ENCODE measurements at places on chromosomes 4 and X.

- no peak for DNase-seq
These were observed 21.0 kb downstream of the MSN start for GRCh38 chrX:65688403-65688871.

- DNase-seq, result no peak
These were observed 519.2 kb upstream of the DIPK2B start for GRCh38 chrX:45719751-45720501.

- DNase-seq, result no peak
These were observed 143.1 kb upstream of the SMAD1 start for GRCh38 chr4:145338568-145338967.

DNA sequence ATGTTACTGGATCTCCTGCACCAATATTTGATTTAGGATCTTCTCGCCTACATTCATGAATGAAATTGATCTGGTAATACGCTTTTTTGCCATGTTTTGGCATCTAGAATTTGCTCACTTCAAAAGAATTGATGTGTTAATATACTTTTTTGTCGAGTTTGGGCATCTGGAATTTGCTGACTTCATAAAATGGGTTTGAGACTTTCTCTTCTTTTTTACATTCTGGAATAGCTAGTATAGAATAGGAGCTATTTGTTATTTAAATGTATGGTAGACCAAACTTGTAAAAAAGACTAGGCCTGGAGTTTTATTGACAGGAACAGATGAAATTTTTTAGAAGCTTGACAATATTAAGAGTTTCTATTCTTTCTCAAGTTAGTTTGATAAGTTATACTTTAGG lies 404.9 kb upstream of the TENM3 start:
- no peak for DNase-seq

GRCh38 chr4:169207436-169208089 lies 63.2 kb downstream of the SH3RF1 start:
- DNase-seq, result no peak

DNA sequence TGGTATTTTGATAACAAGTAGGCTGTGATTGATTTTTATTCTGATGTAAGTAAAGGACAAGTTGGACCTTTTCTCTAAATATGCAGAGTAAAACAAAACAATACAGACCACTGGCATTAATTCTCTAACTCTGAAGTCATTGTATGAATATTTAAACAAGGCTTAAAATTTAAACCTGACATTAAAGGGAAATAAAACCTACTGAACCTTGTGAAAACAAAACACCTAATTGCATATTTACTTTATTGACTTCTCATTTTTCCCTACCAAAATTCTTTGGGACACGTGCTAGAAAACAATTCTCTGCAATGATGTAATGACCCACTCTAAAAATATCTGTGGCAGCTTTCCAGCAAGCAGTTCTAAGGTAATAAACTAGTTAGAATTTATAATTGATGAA lies 369.7 kb upstream of the TRAM1L1 start:
- no peak for DNase-seq

DNA sequence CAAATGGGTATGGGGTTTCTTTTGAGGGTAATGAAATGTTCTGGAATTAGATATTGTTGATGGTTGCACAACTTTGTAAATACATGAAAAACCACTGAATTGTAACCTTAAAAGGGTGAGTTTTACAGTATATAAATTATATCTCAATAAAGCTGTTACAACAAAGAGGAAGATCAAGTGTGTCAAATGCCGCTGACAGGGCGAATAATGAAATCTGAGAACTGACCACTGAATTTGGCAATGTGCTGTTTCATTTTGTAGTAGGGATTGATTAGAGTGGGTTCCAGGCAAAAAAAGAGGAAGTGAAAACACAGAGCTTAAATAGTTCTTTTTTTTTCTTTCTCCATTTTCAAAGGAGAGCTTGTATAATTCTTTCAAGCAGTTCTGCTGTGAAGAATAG lies 161.1 kb upstream of the NAP1L5 start:
- DNase-seq, result no peak

GRCh38 chr4:11151500-11151899 lies 277.2 kb downstream of the HS3ST1 start:
- DNase-seq, result no peak

GRCh38 chr4:36280555-36280954 lies 861 bp upstream of the DTHD1 start:
- no peak for DNase-seq

GRCh38 chrX:153844509-153845082 lies 14.3 kb upstream of the PDZD4 start:
- no peak for DNase-seq

GRCh38 chrX:9341291-9342201 lies 123.3 kb upstream of the TBL1X start:
- peak; percentile 26 for DNase-seq

DNA sequence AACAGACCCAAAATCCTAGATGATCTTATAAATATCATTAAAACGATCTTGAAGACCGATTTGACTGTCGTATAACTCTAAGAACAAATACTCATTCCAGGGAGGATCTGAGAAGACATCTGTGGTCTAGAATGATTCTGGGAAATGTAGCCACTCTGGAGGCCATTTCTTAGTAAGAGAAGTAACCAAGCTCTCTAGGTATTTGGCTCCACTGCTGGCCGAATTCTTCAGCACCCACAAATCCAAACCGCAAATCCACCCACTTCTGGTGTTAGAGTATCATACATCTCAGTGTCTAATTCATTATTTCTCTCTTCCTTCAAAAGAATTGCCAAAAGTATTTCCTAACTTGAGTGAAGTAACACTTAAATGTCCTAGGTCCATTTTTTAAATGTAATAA lies 23.9 kb downstream of the KLHL5 start:
- no peak for DNase-seq

GRCh38 chr4:119471259-119471658 lies 149.3 kb upstream of the FABP2 start:
- no peak for DNase-seq

GRCh38 chr4:139866276-139866962 lies 200.8 kb downstream of the MGST2 start:
- no peak for DNase-seq

GRCh38 chr4:139584784-139585183 lies 28.8 kb upstream of the SETD7 start:
- no peak for DNase-seq

- DNase-seq, result no peak
These were observed 310.0 kb downstream of the PRR32 start for GRCh38 chrX:127129510-127129909.

GRCh38 chr4:95500361-95500760 lies 48.4 kb downstream of the UNC5C start:
- no peak for DNase-seq

DNA sequence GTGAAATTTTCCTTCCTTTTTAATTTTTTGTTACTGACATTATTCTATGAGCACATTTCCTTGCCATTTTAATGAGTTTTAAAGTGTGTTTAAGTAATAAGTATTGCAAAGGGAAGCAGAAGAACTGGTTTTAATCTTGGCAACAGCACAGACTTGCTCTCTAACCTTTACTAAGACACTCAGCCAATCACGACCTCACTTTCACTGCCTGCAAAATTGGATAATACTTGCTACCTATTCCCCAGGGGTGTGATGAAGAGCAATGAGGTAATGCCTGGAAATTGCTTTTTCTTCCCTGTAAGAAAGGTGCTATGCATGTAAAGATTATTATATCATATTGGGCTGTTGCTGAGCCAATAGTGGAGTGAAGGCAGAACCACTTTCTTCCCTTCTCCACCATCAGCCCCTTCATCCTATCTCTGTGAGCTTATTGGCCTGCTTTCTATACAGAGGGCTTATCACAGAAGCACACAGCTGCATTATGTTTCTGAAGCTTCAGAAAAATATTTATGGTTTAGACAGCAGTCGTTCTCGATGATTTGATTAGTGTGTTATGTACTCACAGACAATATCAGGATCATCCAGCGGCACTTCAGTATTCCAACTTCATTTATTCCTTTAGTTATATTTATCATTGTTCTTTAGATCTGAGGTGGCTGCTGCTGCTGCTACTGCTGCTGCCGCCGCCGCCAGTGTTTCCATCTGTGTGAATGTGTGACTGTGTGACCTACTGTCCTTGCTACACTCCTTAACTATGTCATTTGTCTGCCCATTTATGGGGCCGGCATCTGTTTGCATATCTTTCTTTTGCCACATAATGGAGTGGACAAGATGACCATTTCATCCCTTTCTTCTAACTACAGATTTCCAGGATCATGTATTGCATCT lies 255.1 kb downstream of the C4orf33 start:
- DNase-seq, result no peak

GRCh38 chr4:69831646-69832325 lies 28.2 kb downstream of the SULT1E1 start:
- DNase-seq, result no peak

DNA sequence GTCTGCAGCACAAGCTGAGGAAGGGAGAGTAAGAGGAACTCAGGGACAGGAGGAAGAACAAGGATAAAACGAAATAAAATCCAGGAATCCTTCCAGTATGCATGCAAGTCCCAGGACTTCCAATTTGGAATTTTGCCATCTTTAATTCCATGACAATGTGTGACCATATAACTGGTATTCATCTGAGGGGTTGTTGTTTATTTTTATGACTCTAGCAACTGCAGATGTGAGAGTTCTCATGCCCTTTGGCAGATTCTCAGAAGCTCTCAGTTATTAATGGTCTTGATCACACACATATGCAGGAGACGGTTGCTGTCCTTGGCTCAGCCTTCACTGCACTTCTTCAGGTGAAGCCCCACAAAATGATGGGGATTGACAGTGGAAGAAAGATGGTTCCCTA lies 148.2 kb downstream of the SMIM20 start:
- no peak for DNase-seq

- no peak for DNase-seq
These were observed 211.1 kb downstream of the GLUD2 start for GRCh38 chrX:121258545-121258944.

- DNase-seq, result no peak
These were observed 40.4 kb upstream of the PGK1 start for GRCh38 chrX:78063687-78064086.

GRCh38 chr4:71595576-71596108 lies 188.2 kb downstream of the GC start:
- DNase-seq, result no peak

DNA sequence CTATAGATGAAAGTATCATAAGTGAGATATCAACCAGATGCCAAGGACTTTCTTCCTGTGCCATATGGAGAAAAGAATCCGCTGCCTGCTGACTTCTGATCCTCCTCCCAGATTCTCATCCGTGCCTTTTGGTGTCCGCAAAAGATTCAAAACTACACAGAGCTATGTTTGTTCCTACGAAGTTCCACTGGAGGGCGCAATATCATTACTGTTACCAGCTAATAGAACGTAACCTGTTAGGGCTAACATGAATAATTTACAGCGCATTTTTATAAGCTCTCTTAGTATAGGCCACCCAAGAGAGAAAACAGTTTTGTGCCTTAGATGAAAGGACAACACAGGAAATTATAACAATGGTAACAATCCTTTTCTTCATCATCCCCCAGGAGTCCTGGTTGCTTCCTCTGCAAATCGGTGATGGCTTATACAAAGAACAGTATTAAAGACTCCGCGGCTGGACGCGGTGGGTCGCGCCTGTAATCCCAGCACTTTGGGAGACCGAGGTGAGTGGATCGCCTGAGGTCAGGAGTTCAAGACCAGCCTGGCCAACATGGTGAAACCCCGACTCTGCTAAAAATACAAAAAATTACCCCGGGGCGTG lies 22.8 kb upstream of the CENPVL3 start:
- peak; percentile 34 for DNase-seq

All from SW480 (cell line).